ENCODE measurements at places on chromosomes 12 and 14.

GRCh38 chr12:110135806-110136205 lies 11.6 kb downstream of the IFT81 start:
- no peak for DNase-seq

- DNase-seq = no peak
Observed at GRCh38 chr12:3771853-3772252, 18.9 kb upstream of the CRACR2A start.

DNA sequence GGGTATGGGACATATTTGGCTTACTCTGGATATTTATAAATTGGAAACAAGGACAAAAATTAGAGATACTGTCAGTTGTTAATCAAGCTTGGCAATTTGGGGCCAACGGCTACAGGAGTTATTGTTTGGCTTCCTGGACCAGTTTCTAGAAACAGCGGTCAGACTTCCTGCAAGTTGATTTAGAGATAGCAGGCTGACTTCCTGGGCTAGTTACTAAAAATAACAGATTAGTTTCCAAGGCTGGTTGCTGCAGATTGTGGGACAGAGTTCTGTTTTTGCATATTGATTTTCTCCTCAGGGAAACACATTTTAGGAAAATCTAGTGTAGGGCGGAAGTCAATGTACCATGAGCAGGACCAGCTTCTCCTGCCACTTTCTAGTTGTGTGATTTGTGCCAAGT lies 144.0 kb upstream of the TMPO start:
- DNase-seq = no peak

DNA sequence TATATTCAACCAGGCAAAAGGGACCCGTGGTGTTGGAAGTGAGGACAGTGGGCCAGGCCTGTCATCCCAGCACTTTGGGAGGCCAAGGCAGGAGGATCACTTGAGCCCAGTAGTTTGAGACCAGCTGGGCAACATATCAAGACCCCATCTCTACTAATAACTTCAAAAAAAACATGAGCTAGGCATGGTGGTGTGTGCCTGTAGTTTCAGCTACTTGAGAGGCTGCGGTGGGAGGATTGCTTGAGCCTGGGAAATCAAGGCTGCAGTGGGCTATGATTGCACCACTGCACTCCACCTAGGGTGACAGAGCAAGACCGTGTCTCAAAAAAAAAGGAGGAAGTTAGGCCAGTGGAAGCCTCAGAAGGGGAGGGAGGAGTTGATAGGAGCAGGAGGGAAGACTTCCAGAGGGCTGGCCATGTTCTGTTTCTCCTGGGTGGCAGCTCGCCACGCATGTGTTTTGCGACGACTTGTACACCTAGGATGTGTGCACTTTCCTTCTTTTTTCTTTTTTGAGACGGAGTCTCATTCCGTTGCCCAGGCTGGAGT lies 10.1 kb downstream of the SLC25A29 start:
- no peak for DNase-seq

DNA sequence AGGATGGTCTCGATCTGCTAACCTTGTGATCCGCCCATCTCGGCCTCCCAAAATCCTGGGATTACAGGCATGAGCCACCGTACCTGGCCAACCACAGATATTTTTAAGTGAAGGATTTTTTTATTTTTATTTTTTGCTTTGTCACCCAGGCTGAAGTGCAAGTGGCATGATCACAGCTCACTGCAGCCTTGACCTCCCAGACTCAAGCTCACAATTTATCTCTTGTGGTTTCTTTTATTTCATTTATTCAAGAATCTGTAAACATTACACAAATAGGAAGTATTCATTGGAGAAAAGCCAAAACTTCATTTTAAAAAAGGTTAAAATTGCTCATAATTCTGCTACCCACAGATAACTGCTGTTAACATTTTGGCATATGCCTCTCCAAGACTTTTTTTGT lies 13.3 kb downstream of the MOAP1 start:
- DNase-seq = no peak

DNA sequence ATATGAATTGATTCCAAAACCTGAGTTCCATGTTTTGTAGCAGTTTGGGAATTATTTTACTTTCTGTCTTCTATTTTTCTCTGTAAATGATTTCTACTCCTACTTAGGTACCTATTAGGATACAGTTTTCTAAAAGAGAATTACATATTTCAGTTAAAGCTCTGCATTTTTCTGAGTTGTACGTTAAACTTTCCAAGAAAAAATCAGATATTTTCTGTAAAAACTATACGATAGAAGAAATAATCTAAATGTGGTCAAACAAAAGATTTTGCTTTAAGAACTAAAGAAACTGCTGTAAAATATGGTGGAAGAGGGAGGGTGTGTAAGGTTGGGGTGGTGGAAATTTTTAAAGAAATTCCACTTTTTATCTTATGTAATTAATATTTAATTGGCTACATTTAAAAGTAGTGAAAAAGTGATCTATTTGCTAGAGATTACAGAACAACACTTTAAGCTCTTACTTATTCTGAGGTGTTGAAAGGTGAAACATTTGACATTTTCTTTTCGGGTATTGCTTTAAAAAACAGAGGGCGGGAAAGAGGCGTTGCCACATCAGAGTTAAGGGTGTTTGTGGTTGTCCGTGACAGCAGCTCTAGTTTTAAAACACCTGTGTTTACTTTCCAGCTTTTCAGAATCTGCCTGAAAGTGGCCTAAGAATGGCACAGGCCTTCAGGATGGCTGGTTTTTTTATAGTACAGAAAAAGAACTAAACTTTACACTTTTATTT lies 187.3 kb downstream of the MIPOL1 start:
- no peak for DNase-seq
